ENCODE measurements at places on chromosomes 3 and 15.

DNA sequence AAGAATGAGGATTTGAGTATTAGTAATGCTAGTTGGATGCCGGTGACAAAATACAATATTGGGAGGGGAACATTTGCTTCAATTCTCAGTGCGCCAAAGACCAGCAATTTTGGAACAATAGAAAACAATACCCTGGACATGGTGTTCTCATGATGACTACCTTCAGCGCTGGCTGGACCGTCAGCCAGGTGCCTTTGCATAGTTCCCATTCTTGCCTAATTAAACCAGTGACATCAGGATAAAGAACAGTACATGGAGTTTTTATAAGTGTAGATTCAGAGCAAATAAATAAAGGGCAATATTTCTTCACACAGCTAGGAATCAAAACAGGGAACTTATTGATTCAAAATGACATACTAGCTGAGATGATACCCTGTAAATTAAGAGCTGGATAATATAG is 404.8 kb upstream of the RORA start:
- no peak for DNase-seq

DNA sequence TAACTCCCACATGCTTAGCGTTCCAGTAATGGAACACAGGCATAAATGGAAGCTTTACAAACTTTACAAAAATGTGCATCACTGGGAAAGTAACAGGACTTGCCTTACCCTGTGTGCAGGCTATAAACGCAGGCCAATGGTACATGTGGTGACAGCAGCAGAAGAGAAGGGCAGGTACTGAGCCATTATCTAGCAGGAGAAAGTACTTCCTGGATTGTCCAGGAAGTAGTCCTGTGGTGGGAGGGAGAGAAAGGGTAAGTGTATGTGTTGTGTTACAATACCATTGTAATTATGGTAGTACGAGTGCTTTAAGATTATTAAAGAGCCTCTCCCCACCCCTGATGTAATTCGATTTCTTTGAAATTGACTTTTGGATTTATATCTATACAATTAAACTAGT is 5.3 kb downstream of the ATP1B3 start:
- peak; percentile 50 for DNase-seq

DNA sequence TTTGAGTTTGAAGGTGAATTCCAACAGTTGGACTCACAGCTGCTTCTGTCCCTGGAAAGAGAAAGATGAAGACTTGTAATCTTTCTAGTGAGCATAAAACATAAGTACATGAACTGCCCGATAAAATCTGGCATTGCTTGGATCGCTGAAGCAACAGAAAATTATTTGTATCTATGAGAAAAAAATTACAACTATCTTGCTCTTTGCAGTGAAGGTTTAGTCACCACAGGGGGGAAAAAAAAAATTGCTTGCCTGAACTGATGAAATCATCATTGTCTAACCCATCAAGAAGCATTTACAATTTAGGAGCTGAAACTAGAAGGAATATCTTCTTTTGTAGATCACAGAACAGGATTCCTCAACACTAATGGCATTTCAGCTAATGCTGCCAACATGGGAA is 20.0 kb downstream of the TMEM207 start:
- no peak for DNase-seq

- no peak for DNase-seq
Measured at GRCh38 chr15:41981371-41982132, 9.2 kb upstream of the EHD4 start.

DNA sequence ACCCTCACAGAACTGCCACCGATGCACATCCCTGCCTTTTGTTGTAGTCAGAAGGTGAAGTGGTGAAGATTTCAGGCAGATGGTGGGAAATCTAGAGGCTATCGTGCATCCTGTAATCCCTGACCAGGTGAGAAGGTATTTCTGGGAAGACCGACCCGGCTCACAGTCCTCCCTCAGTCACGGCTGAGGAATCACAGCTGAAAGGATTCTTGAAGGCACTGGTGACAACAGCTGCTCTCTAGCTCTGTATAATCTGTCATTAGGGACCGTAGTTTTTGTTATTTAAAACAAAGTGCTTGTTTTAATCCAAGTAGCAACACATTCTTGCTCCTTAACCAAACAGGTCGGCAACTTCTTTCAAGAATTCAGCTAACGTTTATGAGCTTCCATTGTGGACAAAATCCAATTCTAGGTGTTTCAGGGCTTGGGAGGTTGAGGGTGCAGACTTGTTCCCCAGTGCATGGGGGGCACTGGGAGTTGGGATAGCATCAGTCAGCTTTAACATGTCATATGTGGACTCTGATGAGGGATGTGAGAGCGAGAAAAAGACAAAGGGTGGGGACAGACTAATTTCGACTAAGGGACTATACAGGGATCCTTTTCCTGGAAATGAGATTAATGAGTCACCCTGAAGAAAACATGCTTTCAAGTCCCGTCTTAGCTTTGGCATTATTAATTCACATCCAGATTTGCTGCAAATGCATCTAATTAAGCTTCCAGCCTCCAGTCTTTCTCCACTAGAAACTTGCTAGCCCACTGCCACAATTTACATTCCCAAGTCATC is 141.0 kb upstream of the RASGRP1 start:
- DNase-seq = peak; percentile 6

DNA sequence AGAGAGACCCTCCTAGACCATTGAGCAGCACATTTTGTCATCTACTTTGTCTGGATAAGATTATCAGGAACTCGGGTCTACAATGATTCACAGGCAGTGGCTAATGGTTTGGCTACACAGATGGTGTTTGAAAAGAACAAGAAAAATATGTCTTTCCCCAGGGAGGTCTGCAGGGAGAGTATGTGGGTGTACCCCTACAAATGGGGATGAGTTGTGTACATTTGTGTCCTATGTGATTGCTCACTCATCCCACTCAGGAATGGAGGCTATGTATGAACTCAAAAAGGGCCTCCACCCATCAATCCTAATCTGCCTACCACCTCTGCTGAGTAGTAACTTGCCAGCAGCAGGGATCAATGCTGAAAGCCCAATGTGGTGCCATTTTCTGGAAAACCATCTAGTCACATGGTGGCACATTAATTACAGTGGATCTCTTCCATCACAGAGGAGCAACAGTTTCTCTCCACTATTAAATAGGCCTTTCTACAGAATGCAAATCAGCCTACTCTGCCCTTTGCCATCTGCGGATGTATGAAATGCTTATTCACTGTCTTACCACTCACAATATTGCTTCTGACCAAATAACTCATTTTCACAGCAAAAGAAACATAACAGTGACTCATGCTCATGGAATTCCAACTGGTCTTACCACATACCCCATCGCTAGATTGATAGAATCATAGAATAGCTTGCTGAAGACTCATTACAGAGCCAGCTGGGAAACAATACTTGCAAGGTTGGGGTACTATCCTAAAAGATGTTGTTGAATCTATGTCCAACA is 48.3 kb upstream of the TRIM42 start:
- DNase-seq = no peak

GRCh38 chr3:195180490-195181112 is 90.4 kb downstream of the XXYLT1 start:
- DNase-seq = no peak

GRCh38 chr3:191352014-191352413 is 21.7 kb upstream of the UTS2B start:
- no peak for DNase-seq

- DNase-seq = no peak
Measured at GRCh38 chr15:45391746-45392583, 13.6 kb upstream of the GATM start.

DNA sequence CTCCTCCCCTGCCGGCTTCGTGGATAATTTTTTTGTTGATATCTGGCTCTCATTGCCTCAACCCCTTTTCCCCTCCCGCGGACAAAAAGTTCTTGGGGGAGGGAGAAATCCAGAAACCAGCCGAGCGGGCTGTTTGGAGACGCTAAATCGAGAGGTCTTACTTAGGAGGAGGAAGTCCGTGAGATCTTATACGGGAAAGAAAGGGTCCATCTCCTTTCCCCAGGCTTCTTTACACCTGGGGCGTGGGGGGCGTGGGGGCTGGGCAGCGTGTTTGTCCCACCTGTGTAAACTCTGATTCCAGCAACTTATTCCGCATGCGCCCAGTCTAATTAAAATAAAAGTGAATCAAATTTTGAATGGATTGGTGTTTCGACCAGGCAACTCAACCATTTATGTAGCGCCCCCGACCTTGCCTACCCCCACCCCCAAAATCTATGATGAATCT is 364 bp upstream of the CADPS start:
- no peak for DNase-seq

- DNase-seq = no peak
Measured at GRCh38 chr3:52615166-52615565, 70.5 kb downstream of the PBRM1 start.

DNA sequence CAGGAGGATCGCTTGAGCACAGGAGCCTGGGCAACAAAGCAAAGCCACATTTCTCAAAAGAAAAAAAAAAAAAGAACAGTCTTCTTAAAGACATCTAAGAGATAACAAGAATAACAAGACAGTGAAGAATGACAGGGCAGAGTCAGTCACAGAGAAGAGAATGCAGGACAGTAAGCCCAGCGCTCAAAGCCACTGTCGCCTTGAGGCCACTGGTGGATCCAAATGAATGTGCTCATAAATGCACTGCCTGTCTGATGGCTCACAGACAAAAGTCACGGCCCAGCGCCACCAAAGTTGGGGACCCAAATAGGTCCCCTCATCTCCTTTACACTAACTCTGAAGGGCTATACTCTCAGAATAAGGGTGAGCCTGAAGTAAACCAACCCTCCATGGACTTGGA is 52.3 kb downstream of the FAM174B start:
- DNase-seq = no peak
